Activated naive CD4-positive, alpha-beta T cell treated with anti-CD3 and anti-CD28 coated beads, Interleukin-2, amount 50 U/mL, for 72 hours (primary cell): ENCODE measurements at places on chromosomes 3 and 15.
A peak's percentile ranks its signal among the peaks of the same experiment; 100 is the strongest.

DNA sequence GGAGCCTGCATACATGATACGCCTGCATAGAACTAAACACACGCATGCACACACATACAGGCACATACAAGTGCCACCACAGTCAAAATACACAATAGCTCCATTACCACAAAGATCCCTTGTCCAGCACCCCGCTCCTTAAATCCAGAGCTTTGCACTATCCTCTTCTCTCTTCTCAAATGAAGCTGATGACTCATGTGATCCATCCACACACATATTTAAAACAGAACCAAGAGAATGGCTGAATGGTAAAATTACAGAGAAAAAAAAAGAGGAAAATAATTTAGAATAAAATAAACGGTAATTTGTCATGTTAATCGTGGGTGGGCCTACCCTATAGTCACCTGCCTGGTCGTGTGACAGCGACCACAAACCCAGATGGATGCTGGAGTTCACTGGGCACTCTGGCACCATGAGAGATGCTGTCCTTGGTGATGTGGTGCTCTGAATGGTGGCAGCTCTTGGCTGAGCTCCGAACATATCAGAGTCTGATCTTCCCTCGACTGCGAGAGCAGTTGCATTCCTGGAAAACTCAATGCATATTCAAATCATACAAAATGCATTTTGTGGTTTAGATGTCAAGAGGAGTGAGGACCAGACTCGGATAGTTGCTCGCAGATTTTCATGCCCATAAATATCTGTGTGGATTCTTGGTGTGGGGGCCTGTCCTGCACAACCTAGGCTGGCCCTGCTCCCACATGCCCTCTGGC, 8.9 kb downstream of the IQSEC1 start:
- no peak for DNase-seq

DNA sequence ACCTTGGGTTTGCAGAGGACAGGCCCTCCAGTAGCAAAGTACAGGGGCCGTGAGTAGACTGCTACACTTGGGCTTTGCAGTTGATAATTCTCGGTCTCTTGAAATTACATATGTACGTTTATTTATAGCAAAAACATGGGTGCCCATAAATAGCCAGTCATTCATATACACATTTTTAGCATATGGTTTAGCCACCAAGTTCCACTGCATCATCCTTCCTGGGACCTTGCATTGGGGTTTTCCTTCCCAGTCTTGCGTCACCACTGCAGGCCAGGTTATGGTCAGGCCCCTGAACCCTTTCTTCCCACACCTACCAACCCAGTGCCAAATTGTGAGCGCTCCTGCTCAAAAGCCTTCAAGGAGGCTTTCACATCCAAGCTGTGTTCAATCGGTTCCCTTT, 12.7 kb downstream of the KLHL25 start:
- no peak for DNase-seq

- peak; percentile 49 for DNase-seq
These were observed 23.5 kb upstream of the TSC22D2 start for GRCh38 chr3:150384296-150385212.

- DNase-seq: peak; percentile 67
These were observed 9.9 kb upstream of the LEKR1 start for GRCh38 chr3:156816091-156816793.

GRCh38 chr3:123667784-123668183, 82.9 kb upstream of the HACD2 start:
- no peak for DNase-seq

DNA sequence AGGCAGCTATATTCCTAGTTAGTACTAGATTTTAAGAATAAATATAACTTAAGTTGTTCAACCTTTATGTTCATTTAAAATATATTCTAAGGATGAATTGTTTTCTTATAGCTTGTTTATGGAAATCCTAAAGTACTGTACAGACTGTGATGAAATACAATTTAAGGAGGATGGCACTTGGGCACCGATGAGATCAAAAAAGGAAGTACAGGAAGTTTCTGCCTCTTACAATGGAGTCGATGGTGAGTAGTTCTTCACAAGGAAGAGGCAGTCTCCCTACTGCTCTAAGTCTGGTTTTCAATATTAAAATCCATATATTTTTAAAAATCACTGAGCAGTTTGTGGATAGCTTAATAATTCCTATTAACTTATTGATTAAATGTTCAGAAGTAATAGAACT, 29.6 kb downstream of the CALML4 start:
- DNase-seq: no peak

- DNase-seq: no peak
These were observed 13.3 kb downstream of the EIF3J start for GRCh38 chr15:44550256-44550655.

GRCh38 chr3:158381262-158381868, 189.6 kb upstream of the MLF1 start:
- DNase-seq: no peak

- no peak for DNase-seq
These were observed 63.3 kb downstream of the ABTB1 start for GRCh38 chr3:127735767-127736693.

GRCh38 chr15:48559285-48559684, 86.2 kb downstream of the FBN1 start:
- no peak for DNase-seq

DNA sequence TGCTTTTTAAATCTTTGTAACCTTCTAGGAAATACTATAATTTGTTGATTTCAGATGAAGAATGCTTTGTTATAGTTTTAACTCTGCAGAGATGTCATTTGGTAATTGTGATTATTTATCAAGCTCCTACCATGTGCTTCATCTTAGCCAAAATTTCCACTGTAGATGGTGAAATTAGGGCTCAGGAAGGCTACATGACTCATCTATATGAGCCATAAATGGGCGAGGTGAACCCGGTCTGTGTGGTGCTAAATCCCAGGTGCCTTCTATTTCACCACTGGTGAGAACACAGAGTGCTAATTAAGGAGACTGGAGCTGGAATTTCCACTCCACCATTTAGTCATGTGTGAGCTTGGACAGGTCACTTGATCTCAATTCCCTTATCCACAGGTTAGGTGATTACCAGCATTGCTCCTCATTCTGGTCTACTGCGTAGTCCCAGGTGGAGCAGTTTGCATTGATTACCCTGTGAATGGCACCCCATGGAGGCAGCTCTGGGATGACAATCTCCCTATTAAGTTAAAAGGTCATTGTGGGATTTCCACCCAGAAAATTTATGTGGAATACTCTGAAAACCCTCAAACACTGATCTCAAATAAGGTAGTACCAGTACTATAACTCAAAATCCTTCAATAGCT, 2.8 kb upstream of the CCR3 start:
- DNase-seq: no peak

- DNase-seq: peak; percentile 48
These were observed 815 bp downstream of the ULK4 start for GRCh38 chr3:41960826-41961750.

- DNase-seq: no peak
These were observed 6.1 kb upstream of the TMEM207 start for GRCh38 chr3:190455828-190456227.

DNA sequence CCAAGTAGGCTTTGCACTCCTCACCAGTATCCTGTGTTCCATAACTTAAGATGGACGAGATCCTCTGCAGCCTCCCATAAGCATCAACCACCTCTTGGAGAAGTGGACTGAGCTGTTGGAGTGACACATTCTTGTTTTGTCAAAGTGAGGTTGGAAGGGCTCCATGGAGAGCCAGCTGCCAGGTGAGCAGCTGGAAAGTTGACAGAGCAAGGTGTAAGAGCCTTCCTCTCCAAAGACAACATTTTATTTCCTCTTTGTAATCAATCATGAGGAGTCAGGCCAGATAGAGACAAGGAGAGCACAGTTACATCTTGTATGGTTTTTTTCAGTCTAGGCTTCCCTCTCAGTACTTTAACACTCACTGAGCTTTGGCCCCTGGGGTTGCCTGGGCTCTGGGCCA, 5.1 kb downstream of the ABI3BP start:
- no peak for DNase-seq
